ENCODE measurements at places on chromosomes 3 and 15.

DNA sequence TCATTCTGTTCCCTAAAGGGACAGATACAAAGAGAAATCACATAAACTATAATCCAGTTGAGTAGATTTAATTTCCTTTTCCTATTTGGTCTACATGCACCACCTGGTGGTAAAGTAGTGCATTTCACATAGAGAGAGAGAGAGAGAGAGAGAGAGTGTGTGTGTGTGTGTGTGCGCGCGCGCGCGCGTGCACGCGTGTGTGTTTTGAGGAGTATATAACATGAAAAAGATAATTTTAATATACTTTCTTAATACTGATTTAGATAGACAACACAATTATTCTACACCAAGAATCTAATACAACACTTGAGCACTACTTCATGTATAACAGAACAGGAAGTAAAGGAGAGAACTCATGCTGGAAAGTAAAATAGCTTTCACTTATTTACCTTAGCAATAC, 1.1 kb upstream of the FGF7 start:
- DNase-seq: no peak

DNA sequence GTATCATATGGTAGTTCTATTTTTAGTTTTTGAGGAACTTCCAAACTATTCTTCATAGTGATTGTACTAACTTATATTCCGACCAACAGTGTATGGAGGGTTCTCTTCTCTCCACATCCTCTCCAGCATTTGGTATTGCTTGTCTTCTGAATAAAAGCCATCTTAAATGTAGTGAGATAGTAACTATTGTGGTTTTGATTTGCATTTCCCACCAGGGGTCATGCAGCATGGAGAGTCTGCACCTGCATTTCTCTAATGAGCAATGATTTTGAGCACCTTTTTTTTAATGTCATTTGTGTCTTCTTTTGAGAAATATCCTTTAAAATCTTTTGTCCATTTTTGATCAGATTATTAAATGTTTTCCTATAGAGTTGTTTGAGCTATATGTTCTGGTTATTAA, 718.5 kb downstream of the ZBBX start:
- DNase-seq: no peak

GRCh38 chr3:184756151-184757021, 44.5 kb upstream of the MAGEF1 start:
- no peak for DNase-seq

DNA sequence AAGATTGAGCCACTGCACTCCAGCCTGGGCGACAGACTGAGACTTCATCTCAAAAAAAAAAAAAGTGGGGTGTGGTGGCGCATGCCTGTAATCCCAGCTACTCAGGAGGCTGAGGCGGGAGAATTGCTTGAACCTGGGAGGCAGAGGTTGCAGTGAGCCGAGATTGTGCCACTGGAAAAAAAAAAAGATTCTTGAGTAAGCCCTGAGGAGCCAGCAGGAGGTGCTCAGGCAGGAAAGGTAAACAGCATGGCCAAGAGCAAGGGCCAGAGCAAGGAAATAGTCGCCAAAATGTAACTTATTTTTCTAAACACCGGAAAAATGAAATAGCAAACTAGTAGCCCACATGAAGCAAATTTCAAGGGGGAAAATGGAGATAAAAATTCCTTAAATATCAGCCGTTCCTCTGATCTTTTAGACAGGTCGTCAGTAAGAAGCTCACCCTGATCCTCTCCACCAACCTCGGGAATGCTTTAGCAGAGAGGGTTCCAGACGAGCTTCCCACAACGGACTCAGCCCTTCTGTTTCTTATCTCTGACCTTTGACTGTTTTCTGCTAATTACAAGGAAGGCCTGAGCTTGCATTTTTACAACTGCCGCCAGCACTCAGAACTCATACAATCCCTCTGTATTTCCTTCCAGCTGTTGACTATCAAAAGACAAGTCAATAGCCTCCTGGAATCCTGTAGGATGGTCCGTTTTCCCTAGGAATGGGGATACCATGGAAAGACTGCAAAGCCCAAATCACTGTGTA, 45.0 kb upstream of the AKAP13 start:
- DNase-seq: no peak

DNA sequence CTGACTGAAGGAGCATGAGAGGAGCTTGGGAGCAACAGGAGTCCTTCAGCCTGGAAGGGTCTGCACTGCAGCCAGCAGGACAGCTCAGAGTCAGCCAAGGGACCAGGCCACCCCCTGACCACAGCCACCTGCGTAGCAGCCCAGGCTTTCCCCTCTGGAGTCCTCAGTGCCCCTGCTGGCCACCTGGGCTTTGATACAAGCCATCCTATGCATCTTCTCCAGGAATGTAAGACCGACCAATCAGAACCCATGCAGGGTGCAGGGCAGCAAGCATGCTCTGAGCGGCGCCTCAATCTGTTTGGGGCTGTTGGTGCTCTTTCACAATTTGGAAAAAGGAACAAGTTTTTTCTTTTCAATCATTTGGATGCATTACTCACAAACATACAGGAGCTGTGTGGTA, 52.0 kb downstream of the DZIP1L start:
- no peak for DNase-seq

GRCh38 chr3:69370156-69370883, 15.6 kb downstream of the FRMD4B start:
- no peak for DNase-seq

DNA sequence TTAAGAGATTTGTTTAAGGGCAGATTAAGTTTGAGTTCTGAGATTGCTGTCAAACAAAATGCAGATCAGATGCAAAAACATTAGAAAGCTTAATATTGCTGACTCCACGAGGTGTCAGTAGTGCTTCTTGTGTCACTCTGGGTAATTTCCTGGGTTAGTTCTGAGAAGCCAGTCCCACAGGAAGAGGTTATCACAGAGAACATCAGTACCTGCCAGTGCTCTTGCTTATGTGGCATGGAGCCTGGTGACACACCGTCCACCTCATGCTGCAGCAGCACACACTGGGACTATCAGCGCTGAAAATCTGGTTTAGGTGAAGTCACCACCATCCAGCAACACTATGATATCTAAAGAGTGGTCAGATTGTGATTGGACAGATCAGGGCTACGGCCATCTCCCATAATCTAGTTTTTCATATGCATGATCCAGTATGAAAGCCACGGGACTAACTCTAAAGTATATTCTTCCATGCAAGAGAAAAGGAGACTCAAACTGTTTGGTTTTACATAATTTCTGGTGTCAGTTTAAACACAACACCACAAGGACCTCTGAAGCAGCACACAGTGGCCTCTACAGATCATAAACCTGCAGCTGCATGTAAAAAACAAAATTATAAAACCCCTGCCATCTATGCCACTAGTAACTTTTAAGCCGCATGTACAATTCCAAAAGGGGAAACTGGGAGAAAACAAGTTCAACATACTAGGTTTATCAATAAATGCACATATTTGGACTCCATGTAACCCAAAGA, 36.1 kb upstream of the MYO5C start:
- DNase-seq: peak; percentile 19

DNA sequence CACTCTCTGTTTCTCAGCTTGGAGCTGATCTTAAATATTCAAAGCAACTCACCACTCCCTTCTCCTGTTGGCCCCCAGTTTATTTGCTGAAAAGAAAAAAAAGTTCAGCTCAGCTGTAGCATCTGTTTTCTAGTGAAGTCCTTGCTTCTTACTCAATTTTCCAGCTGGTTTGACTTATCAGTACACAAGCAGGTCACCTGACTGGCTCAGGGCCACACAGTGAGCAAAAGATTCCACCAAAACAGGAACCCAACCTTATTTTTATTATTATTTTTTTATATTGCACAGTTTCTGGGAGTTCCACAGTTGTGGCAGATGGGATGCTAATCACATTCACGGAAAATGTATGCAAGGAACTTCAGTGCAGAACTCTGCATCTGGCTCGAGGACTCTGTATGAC, 390.7 kb upstream of the RGMA start:
- DNase-seq: peak; percentile 89

GRCh38 chr3:132445817-132446216, 28.5 kb downstream of the DNAJC13 start:
- no peak for DNase-seq

GRCh38 chr3:107260207-107260606, 117.0 kb upstream of the CCDC54 start:
- DNase-seq: no peak

DNA sequence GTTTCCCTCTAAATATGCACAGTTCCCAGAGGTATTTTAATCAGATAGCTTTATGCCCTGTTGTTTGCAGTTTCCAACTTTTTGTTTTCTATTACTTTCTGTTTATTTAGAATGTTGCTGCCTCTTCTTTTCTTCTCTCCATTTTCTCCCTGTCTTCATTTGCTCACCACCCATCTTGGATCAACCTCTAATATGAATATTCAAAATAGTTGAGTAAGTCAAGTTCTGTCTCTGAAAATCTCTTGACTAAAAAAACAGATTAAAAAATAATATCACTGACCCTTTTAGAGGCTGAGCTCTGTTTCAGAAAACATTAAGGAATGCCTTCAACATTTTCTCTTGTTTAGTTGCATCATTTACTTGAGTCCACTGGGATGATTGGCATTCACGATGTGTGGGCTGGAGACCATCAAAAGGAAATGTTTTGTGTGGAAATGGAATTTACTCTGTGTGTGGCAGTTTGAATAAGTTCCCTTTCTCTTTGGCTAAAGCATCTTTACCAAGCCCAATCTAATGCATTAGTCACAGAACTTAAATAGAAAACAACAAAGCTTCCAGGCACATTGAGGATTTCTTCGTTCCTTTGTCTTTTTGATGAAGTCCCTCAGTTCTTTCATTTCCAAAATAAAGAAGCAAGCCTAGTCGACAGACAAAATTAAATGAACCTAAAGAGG, 633.9 kb upstream of the TGFBR2 start:
- DNase-seq: peak; percentile 36

- no peak for DNase-seq
Measured at GRCh38 chr15:37824717-37825382, 109.6 kb upstream of the TMCO5A start.

DNA sequence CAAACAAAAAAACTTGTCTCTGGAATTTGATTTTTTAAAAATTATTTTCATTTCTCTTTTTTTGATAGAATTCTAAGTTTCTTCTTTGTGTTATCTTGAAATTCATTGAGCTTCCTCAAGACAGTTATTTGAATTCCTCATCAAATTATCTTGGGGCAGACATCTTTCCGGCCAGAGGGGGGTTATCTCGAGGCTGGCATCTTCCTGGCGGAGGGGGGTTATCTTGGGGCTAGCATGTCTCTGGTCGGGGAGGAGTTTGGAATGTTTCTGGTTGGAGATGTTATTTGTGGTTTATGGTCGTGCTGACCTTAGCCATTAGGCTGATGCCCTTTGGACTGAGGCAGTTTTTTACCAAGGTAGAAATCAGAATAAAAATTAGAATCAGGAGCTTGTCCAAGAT, 15.9 kb upstream of the TUBGCP5 start:
- no peak for DNase-seq

- no peak for DNase-seq
Measured at GRCh38 chr15:101489237-101489598, 289 bp downstream of the PCSK6 start.

All from muscle of arm (tissue), 14 donors.